ENCODE measurements at places on chromosomes 3 and 15. TPM values are rescaled to one million over a fixed set of nuclear protein-coding genes. Genes with fewer than 3 reads are reported as not detected.

DNA sequence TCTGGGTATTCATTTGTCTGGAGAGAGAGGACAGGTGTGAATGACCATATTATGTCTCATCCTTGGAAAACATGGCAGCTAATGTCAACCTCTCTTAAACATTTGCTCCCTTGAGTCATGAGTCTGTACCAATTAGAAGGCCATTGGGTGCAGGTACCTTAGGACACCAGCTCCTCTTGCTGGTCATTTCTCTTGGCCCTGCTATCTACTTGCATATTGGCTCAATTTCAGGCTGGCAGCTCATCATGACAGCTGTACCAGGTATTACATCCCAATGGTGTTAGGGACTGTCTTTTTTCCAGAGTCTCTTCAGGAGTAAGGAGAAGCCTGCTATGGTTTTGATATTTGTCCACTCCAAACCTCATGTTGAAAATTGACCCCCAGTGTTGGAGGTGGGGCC lies 92.2 kb upstream of the ANKRD28 start:
- no peak overlapping the region for H3K27ac ChIP-seq
- H3K27me3 ChIP-seq: no peaks in the 10 kb centered on the region
- no peaks in the 10 kb centered on the region for H3K36me3 ChIP-seq
- DNase-seq: no peak

GRCh38 chr3:128415773-128416577 lies 50.7 kb downstream of the DNAJB8 start:
- no peaks in the 10 kb centered on the region for H3K4me1 ChIP-seq
- H3K36me3 ChIP-seq: no peaks in the 10 kb centered on the region
- H3K4me3 ChIP-seq: no peak overlapping the region
- DNase-seq: no peak

GRCh38 chr3:31407665-31408064 lies 125.1 kb upstream of the STT3B start:
- no peaks in the 10 kb centered on the region for H3K36me3 ChIP-seq
- DNase-seq: no peak
- no peaks in the 10 kb centered on the region for H3K27me3 ChIP-seq
- H3K4me1 ChIP-seq: no peaks in the 10 kb centered on the region

DNA sequence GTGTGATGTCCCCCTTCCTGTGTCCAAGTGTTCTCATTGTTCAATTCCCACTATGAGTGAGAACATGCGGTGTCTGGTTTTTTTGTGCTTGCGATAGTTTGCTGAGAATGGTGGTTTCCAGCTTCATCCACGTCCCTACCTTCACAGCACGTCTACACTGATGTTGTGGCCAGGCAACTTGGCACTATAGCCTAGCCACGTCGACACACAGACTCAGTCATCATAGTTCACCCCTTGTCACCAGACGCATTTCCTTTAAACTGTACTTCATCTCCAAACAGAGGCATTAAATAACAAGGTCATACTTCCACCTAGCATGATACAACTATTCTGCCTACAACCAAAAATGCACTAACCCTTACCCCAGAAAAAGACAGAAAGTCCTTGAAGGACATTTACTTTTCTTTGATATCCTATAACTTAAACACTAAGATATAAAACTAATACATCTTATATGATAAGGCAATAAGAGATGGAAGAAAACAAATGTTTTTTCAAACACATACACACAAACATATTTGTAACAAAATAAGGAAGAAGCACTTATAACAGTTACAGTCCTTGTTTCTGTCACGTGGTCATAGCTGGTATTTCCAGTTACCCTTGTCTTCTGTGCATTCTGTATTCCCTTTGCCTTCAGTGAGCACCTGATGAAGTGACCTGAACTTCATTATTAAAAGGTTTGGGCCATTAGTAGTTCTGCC lies 121.4 kb downstream of the KLF13 start:
- no peaks in the 10 kb centered on the region for H3K4me1 ChIP-seq
- no peaks in the 10 kb centered on the region for H3K36me3 ChIP-seq
- H3K27me3 ChIP-seq: no peaks in the 10 kb centered on the region
- no peak overlapping the region for H3K27ac ChIP-seq

- no peaks in the 10 kb centered on the region for H3K4me1 ChIP-seq
- H3K27ac ChIP-seq: no peak overlapping the region
- no peak overlapping the region for H3K4me3 ChIP-seq
- no peaks in the 10 kb centered on the region for H3K36me3 ChIP-seq
- no peak for DNase-seq
- H3K27me3 ChIP-seq: no peaks in the 10 kb centered on the region
Measured at GRCh38 chr3:194711286-194711685, 25.6 kb downstream of the FAM43A start.

Gene SCG3
- not detected for total RNA-seq
